Upper lobe of right lung (tissue), 1 donor: ENCODE measurements at places on chromosomes 2 and 18. TPM values are rescaled to one million over a fixed set of nuclear protein-coding genes. Genes with fewer than 3 reads are reported as not detected.
A peak's percentile ranks its signal among the peaks of the same experiment; 100 is the strongest.

The LYPD1 gene
- total RNA-seq, result 1.2 TPM

The FAM237A gene
- not detected for total RNA-seq

The DLX1 gene
- not detected for total RNA-seq

GRCh38 chr2:165440367-165440766 is 29.1 kb upstream of the CSRNP3 start:
- H3K27me3 ChIP-seq, result no peaks in the 10 kb centered on the region
- no peak overlapping the region for H3K27ac ChIP-seq
- H3K4me1 ChIP-seq, result no peaks in the 10 kb centered on the region
- H3K4me3 ChIP-seq, result no peak overlapping the region
- no peaks in the 10 kb centered on the region for H3K36me3 ChIP-seq

GRCh38 chr2:151241224-151241623 is 20.4 kb downstream of the RBM43 start:
- no peak overlapping the region for H3K27ac ChIP-seq
- no peak overlapping the region for H3K4me3 ChIP-seq
- no peaks in the 10 kb centered on the region for H3K27me3 ChIP-seq
- no peaks in the 10 kb centered on the region for H3K4me1 ChIP-seq

DNA sequence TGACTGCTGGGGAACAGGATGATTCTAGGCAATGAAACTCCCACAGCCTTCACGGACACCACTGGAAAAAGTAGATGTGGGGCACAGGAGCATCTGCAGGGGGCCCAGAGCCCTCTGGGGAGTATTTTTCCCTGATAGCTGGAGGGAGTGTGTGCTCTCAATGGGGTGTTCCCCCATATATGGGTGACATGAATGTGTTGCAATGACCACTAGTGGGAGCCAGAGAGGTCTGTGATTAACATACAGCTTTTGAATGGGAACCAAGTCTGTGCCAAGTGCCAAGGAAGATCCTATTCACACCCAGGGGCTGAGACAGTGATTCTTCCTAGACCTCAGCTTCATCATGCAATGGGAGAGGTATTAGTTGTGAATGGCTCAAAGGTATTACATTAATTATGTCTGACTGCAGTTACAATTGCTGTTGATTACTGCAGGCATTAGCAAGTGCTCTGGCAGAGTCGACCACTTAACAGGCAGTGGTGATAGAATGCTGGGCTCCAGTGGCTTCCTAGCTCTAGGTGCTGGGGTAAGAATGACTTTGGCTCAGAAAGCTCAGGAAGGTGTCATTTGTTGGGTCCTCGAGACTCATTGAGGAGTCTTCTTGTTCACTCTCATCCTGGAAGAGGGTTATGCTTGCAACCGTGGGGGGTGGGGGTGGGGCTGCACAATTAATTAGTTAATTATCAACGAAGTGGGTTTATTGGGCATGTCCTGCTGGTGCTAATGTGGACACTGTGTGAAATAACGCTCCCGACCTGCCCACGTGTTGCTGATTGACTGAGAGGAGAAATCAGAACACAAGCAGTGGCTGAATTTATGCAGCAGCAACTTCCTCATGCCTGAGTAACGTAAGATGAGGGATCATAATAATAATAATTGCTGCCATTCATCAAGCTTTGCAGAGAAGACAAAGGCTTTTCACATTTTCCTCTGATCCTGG is 194.1 kb downstream of the CLIP4 start:
- no peaks in the 10 kb centered on the region for H3K36me3 ChIP-seq
- no peak overlapping the region for H3K27ac ChIP-seq
- H3K4me3 ChIP-seq, result no peak overlapping the region

DNA sequence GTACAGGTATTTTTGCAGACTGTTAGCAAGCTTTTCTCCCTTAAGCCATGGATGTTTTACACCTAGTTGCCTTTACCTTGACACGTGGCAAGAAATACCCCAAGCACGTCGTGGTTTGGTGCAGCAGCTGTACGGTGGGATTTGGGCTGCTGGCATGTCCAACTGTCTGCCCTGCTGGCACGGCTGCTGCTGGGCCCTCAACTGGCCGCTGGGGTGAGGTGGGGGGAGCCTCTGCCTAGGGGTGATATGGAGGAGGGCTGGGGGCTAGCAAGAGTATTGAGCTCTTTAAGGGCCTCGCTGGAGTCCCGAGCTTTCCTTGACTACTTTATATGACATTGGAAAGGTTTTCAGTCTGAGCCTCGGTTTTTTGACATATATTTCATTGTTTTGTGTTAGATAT is 41.6 kb downstream of the LPIN1 start:
- no peak overlapping the region for H3K27ac ChIP-seq
- peaks cover 99% of the 10 kb centered on the region for H3K36me3 ChIP-seq
- H3K4me3 ChIP-seq, result no peak overlapping the region
- H3K4me1 ChIP-seq, result no peaks in the 10 kb centered on the region
- H3K27me3 ChIP-seq, result no peaks in the 10 kb centered on the region

DNA sequence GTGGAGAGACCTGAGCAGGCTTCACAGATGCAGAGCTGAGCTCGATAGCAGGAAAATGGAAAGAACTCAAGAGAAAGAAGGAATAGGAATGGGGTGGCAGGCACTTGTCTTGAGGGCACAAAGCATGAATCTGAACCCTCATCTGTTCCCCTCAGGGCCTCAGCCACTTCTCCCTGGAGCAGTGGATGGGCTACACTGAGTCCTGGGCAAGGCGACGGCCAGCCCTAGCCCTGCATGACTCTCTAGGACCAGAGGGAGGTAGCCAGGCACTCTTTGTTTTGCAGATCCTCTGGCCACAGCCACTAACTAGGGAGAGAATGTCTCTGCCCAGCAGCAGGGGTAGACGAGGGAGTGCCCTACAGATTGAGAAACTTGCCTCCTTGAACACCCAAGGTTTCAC is 3.4 kb upstream of the TEX51 start:
- H3K27ac ChIP-seq, result no peak overlapping the region
- H3K4me1 ChIP-seq, result no peaks in the 10 kb centered on the region

- H3K4me3 ChIP-seq, result peak overlapping the region; percentile 90
- peak overlapping the region; percentile 89 for H3K27ac ChIP-seq
- DNase-seq, result no peak
- peaks cover 52% of the 10 kb centered on the region for H3K27me3 ChIP-seq
These were observed 1.7 kb upstream of the GMPPA start for GRCh38 chr2:219496825-219497494.

DNA sequence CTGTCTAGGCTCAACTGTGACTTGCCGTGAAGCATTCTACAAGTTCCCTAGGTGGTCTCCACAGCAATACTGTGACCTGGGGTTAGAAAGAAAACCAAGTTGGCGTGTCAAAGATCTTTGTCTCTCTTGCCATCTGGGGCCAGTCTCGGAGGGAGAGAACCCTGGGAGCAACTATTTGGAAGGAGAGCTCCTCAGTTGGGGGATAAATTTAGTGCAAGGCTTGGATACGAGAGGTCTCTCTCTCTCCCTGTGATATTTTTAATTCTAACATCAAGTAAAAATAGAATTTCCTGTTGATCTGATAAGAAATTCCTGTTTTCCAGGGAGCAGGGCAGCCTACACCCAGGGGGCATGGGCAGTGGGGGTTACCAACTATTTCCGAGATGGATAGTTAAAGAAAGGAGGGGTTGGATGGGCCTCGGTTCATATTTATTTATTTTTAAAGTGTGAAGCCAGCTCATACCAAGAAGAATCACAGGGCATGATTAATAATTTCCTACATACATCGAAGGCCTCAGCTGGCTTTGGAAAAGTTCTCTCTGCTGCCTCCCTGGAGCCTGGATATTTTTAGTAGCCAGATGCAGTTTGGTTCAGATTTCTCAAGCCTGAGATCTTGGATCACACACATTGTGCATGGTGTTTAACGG is 62.8 kb downstream of the EHD3 start:
- H3K27me3 ChIP-seq, result no peaks in the 10 kb centered on the region
- no peak for DNase-seq
- peak overlapping the region; percentile 39 for H3K27ac ChIP-seq
- H3K36me3 ChIP-seq, result no peaks in the 10 kb centered on the region

- DNase-seq, result no peak
- no peak overlapping the region for H3K27ac ChIP-seq
These were observed 62.7 kb downstream of the ZNF516 start for GRCh38 chr18:76432274-76432755.

GRCh38 chr18:23529604-23530003 is 26.3 kb downstream of the RMC1 start:
- no peaks in the 10 kb centered on the region for H3K4me1 ChIP-seq
- no peak overlapping the region for H3K4me3 ChIP-seq
- no peak overlapping the region for H3K27ac ChIP-seq
- H3K27me3 ChIP-seq, result no peaks in the 10 kb centered on the region
- peaks cover 99% of the 10 kb centered on the region for H3K36me3 ChIP-seq

- no peak overlapping the region for H3K4me3 ChIP-seq
- no peak overlapping the region for H3K27ac ChIP-seq
- no peak for DNase-seq
These were observed 38.9 kb downstream of the GAREM1 start for GRCh38 chr18:32431753-32432152.

DNA sequence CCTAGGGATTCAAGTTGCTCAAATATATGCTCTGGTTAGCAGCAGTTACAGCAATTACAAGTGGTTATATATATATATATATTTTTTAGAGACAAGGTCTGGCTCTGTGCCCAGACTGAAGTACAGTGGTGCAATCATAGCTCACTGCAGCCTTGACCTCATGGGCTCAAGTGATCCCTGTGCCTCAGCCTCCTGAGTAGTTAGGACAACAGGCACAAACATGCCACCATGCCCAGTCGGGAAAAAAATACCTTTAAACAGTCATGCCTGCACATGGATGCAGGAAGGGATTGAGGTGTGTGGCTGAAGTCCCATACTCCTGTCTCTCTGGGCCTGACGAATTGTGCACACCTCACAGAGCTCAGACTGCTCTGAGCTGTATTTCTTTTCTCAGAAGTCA is 19.6 kb upstream of the DNAH7 start:
- no peak overlapping the region for H3K27ac ChIP-seq
- H3K27me3 ChIP-seq, result no peaks in the 10 kb centered on the region
- H3K4me3 ChIP-seq, result no peak overlapping the region

DNA sequence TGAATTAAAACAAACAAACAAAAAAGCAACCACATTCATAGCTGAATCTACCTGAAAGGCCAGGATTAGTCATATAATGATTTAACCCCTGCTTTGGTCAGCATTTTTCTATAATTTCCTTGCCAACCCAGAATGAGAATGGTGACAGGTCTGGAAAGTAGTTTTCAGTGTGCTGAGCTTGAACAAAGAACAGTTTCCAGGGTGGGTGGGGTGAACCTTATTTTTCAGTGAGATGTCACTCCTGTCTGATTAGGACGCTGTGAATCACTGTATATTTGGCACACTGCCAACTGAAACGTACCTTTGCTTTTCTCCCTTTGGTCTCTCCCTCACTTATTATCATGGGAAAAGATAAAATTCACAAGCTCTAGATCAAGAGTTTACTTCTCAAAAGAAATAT is 35.0 kb upstream of the DSC1 start:
- no peaks in the 10 kb centered on the region for H3K36me3 ChIP-seq
- no peak overlapping the region for H3K27ac ChIP-seq
- H3K4me3 ChIP-seq, result no peak overlapping the region
- no peak for DNase-seq

DNA sequence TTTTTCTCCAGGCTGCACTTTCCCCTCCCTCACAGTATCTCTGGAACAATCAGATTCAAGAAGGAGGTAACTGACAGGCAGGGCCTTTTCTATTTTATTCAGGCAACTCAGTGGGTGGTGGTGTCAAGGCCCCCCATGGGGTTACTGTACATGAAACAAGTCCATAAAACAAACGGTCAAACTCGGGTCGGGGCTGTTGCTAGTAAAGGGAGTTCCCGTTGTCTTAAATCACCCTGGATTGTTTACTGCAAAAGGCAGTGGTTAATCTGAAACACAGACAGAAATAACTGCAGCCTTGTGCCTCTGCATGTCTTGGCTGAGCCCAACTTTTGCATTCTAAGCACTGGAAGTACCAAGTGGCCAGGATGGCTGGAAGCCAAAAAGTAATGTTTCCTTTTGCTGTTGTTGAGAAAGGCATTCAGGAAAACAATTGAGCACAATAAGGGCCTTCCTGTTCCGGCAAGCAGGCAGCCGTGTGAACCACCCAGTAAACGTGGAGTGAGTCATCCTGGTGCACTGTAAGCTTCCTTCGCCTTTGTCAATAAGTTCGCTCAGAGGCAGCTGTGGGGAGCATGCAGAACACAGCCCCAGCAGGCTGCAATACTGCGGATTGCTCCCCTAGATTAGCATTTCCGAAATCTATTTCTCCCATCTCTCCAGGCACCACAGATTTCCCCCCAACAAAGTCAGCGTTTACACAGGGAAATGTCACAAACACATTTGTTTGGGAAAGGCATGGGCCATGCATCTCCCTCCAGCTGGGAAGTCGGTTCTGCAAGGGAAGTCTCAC is 149.6 kb downstream of the IRS1 start:
- H3K4me3 ChIP-seq, result no peak overlapping the region
- H3K4me1 ChIP-seq, result peaks cover 15% of the 10 kb centered on the region
- H3K27me3 ChIP-seq, result no peaks in the 10 kb centered on the region
- peak overlapping the region; percentile 38 for H3K27ac ChIP-seq
- peak; percentile 73 for DNase-seq

GRCh38 chr2:209719034-209719433 is 52.6 kb upstream of the UNC80 start:
- H3K4me1 ChIP-seq, result no peaks in the 10 kb centered on the region
- no peak overlapping the region for H3K27ac ChIP-seq
- no peak overlapping the region for H3K4me3 ChIP-seq
- no peak for DNase-seq
